ENCODE measurements at places on chromosomes 6 and 20.

- DNase-seq: no peak
Observed at GRCh38 chr6:38326837-38327236, 312.9 kb downstream of the BTBD9 start.

DNA sequence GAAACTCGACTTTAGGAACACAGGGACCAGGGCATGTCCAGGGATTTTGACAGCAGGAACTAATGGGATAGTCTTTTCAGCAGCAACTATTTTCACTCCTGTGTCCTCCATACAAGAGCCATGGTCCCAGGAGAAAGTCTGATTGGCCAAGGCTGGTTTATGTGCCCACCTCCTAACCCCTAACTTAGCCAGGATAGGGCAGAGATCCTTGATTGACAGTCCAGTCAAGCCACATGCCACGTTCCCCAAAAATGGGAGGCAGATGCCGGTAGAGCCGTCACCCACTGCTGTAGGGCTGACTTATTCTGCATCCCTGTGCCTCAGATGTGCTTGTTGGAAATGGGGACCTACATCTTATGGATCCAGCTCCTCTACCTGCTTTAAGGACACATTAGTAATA, 22.3 kb downstream of the SLC2A10 start:
- no peak for DNase-seq

DNA sequence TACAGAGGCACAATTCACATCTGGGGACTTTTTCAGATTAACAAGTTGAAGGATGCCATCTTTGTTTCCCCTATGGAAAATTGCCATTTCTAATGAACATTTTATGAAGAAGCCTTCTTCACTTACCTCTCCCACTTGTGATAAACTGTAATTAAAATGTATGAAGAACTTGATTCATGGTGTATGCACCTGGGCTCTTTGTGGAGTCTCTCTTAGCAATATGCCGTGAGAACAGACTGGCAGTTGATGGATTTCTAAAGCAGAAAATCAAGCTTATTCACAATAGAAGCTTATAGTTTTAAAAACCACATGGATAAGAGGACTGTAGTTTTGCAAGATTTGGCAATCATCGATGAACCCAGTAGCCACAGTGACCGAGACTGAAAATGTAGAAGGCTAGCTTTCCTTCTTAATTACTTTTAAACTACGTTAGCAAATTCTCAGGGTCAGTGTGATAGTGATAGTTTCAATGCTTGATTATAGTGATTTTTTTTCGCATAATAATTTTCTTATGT, 270.6 kb downstream of the PRL start:
- no peak for DNase-seq

GRCh38 chr6:164200071-164200470, 785.6 kb downstream of the QKI start:
- no peak for DNase-seq

GRCh38 chr6:38687043-38687353, 15.9 kb downstream of the GLO1 start:
- DNase-seq: no peak

DNA sequence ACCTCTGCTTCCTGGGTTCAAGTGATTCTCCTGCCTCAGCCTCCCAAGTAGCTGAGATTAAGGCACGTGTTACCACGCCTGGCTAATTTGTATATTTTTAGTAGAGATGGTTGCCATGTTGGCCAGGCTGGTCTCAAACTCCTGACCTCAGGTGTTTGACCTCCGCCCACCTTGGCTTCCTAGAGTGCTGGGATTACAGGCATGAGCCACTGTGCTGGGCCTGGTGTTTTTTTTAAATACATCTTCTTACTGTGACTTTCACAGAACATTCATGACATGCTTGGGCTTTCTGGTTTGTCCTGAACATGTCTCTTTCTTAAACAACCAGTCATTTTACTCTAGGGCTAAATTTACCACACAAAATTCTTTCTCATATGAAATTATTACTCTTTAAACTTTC, 34.7 kb upstream of the FAM8A1 start:
- no peak for DNase-seq

GRCh38 chr6:4178737-4179333, 43.5 kb upstream of the ECI2 start:
- no peak for DNase-seq

GRCh38 chr6:162379757-162380409, 347.7 kb downstream of the PRKN start:
- no peak for DNase-seq

GRCh38 chr20:41615676-41616075, 2.5 kb downstream of the CHD6 start:
- no peak for DNase-seq

- no peak for DNase-seq
Observed at GRCh38 chr20:41064377-41064776, 35.8 kb downstream of the TOP1 start.

DNA sequence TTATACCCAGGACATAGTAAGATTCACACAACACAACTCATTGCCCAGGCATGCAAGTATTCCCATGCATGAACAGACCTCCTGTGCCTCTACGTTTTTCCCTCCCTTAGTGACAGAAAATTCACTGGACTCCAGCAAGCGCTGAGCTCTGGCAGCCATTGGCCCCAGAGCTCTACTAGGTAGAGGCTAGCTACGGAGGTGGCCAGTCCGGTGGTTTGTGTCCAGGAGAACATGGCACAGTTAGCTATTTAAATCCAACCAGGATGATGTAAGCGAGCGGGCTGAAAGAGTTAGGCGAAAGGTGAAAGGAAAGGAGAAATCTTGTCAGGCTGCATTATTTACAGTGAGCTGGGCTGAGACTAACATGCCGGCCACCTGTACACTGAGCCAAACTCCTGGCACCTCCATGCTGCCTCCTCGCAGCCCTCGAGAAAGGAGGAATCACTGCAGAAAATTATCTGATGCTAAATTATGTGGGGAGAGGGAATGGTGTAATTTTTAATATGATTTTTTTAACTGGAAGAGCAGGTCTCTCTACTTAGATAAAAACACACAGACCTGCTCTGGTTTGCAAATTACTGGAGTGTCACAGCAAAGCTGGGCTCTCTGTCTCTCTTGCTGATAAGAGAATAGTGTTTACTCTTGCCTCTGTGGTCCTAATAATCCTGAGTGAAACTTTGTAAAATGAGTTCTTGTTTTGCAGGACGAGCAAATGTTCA, 50.1 kb upstream of the ARMC2 start:
- DNase-seq: no peak

GRCh38 chr6:150979826-150980350, 114.4 kb downstream of the MTHFD1L start:
- DNase-seq: no peak

DNA sequence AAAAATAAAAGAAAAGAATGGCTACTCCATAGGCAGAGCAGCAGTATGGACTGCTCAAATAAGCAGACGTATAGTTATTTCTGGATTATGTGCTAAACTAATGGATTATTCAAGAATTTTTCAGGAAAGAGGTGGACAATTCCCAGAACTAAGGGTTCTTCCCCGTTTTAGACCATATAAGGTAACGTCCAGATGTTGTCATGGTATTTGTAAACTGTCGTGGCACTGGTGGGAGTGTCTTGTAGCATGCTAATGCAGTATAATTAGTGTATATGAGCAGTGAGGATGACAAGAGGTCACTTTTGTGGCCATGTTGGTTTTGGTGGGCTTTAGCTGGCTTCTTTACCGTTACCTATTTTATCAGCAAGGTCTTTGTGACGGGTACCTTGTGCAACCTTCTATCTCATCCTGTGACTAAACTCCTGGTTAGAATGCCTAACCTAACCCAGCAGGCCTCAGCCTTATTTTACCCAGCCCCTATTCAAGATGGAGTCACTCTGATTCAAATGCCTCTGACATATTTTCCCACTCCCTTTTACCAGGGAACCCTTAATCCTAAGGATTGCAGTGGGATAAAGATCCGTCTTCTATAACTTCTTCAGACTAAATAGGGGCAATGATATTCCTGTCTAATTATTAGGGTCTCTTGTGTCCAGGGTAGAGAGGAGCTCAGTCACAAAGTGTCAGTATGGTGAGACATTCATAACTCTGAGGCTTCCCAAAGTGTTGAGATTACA, 11.1 kb upstream of the TRIM38 start:
- DNase-seq: no peak

- DNase-seq: no peak
Observed at GRCh38 chr20:14478126-14478525, 140.7 kb upstream of the FLRT3 start.

- no peak for DNase-seq
Observed at GRCh38 chr6:166999884-167000253, 672 bp downstream of the CEP43 start.

DNA sequence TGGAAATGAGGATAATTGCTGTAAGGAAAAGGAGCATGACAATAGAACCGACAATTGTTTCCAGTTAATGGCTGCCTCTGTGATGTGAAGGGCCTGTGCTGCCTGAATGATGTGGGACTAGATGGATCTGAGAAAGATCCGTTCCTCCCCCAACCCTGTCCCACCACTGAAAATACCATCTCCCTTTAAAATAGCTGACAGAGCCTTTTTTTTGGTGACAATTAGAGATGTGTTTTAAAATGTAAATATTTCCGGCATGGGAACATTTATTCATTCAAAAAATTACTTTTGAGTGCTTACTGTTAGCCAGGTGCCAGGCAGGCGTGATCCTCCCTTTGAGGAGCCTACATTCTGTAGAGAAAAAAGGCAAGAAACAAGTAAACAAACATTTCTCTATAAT, 72.4 kb upstream of the SUPT3H start:
- no peak for DNase-seq

DNA sequence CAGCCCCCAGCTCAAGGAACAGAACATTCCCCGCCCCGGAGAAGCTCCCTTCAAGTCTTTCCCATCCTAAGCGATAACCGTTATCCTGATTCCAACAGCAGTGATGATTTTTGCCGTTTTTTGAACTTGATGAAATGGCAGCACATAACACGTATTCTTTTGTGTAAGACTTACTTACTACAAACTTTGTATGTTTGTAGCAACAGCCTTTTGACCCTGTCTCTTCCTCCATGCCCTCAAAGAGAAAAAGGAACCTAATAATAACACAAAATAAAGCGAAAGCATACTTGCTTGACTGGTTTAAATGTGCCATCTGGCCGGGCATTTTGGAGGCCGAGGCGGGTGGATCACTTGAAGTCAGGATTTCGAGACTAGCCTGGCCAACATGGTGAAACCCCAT, 26.4 kb upstream of the SLC9A8 start:
- no peak for DNase-seq

- no peak for DNase-seq
Observed at GRCh38 chr20:9214685-9215084, 145.8 kb downstream of the PLCB4 start.

- DNase-seq: no peak
Observed at GRCh38 chr6:115717472-115717871, 343.2 kb downstream of the FRK start.

DNA sequence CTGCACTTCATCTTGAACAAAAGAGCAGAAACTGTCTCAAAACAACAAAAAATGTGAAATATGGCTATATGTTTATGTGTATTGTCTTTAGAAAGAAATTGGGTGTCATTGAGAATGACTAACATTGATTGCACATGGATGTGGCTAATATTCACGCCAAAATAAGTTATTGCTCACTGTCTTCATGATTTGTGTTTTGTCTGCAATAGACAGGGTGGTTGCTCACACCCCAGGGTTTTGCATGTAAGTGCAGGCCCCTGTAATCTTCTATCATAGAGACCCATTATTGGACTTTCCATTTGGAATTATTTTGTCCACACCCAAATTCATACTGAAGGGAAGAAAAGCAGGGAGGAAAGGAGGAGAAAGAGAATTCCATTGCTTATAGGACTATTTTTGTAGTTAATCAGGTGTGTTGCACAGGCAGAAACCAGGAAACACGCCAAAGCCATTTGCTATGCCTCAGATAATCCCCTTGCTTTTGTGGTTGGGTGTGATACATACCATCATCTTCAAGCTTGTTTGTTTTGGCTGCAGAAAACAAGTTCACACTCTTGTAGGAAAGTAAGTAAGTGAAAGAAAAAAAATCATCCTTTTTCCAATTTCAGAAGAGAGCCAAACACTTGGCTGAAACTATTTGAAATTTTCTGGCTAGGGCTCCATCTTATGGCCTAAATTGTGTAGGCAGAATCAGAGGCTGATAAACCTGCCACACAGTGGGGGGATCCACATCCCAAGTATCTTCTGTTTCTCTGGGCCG, 214.1 kb downstream of the COL12A1 start:
- no peak for DNase-seq

GRCh38 chr20:16940701-16941100, 192.5 kb downstream of the OTOR start:
- DNase-seq: no peak

GRCh38 chr20:32672982-32673851, 524 bp downstream of the C20orf203 start:
- no peak for DNase-seq

DNA sequence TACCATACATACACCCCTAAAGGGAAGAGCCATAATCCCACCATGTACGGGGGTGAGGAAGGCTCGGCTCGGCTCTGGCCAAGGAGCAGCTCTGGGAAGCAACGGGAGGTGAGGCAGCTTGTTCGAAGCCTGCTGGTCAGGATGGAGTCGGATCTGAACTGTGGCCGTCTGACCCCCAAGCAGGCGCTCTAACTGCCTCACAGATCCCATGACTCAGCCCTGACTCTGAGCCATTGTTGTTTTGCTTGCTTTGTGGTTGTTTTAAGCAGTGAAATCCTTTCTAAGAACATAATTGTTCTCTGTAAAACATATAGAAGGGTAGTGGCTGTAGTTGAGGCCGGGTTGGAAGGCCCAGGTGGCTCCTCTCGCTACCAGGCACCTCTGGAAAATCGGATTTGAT, 10.9 kb downstream of the C6orf132 start:
- no peak for DNase-seq

DNA sequence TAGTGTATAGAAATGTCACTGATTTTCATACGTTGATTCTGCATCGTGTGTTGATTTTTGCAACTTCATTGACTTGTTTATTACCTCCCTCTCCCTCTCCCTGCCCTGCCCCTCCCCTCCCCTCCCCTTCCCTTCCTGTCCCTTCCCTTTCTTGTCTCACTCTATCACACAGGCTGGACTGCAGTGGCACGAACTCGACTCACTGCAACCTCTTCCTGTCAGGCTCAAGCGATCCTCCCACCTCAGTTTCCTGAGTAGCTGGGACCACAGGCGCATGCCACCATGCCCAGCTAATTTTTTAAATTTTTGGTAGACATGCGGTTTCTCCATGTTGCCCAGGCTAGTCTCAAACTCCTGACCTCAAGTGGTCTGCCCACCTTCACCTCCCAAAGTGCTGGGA, 19.2 kb upstream of the PPP1R14C start:
- DNase-seq: no peak
